ENCODE measurements at places on chromosomes 6 and 20.

GRCh38 chr6:157271911-157272310 lies 51.4 kb downstream of the TMEM242 start:
- no peak for DNase-seq

- DNase-seq = no peak
Measured at GRCh38 chr6:144268794-144269349, 16.3 kb upstream of the UTRN start.

DNA sequence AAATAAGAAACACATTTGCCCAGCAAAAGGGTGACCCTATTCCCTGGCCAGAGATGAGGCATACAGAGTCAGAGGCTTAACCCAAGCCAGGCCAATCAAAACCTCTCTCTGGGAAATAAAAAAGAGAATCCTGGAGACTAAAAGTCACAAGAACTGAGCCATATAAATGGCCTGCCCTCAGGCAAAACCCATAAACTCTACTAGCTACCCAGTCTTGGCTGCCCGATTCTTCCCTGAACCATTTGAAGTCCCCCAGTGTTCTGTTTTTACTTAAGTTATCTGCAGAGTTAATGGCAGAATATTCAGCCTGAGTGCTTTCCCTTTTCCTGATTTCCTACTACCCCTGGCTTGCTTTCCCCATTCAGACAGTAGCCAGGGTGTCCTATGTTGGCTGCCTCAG lies 13.9 kb downstream of the KCNK15 start:
- DNase-seq = no peak

GRCh38 chr20:1202762-1203504 lies at the start of gene C20orf202:
TSS of gene C20orf202 (plus strand) at chr20:1203454. CDS start at chr20:1203586, 132 bp downstream.
- DNase-seq = no peak

DNA sequence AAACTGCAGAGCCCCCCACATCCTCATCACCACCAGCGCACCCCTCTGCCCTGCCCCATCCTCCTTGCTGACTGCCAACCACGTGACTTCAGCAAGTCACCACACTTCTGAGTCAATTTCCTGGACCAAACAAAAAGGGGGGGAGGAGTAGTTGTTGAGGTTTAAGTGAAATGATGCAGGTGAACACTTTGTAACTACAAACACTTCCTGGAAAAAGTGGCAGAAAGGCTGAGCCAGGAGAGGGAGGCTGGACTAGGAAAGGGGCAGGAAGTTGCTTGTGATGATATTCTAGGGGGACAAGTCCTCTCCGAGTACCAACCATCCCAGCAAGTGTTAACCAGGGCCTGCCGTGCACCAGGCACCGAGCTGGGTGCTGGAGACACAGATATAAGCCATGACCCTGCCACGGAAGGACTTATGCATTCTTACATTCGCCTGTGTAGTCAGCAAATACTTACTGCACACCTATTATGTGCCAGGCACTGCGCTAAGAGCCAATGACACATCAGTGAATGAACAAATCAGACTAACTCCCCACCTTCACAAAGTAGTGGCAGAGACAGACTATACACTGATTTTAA lies 67.3 kb downstream of the PREX1 start:
- DNase-seq = no peak

- no peak for DNase-seq
Measured at GRCh38 chr6:38522322-38522721, 117.4 kb downstream of the BTBD9 start.

- no peak for DNase-seq
Measured at GRCh38 chr6:92109256-92109655, 1310.1 kb downstream of the EPHA7 start.

GRCh38 chr6:163354761-163355425 lies 59.6 kb upstream of the QKI start:
- no peak for DNase-seq

- DNase-seq = no peak
Measured at GRCh38 chr6:75285283-75285639, 669 bp upstream of the TMEM30A start.

DNA sequence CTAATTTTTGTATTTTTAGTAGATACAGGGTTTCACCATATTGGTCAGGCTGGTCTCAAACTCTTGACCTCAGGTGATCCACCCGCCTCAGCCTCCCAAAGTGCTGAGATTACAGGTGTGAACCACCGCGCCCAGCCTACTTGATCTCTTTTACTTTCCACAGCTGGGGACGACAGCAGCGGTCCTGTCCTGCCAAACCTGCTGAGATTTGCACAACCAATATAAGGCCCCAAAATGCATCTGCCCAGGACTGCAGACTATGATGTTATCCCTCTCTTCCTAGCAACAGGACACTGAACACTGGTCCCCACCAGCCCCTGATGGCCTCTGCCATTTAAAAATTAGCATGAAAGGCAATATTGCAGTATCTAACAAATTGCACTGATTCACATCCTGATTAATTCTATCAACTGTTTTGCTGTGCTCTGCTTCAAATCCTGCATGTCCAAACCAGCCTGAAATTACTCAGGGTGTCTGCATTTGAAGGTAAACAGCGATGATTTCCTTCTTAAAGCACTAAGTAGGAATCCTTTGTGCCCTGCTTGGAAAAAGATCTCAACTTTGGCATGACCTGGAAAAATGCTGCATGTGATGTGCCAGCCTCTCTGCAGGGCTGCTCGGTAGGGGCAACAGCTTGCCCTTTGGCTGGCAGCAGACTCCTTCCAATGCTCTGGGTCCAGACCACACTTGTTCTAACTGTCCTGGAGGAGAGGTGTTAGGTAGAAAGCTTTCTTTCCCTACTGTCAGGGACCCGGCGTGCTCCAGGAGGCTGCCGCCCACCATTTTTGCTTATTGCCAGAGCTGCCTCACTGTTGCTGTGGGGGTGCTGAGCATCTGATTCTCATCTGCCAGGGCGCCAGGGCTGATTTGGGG lies 27.4 kb upstream of the PXDC1 start:
- DNase-seq = no peak

GRCh38 chr6:14957355-14958059 lies 288.4 kb upstream of the JARID2 start:
- no peak for DNase-seq

DNA sequence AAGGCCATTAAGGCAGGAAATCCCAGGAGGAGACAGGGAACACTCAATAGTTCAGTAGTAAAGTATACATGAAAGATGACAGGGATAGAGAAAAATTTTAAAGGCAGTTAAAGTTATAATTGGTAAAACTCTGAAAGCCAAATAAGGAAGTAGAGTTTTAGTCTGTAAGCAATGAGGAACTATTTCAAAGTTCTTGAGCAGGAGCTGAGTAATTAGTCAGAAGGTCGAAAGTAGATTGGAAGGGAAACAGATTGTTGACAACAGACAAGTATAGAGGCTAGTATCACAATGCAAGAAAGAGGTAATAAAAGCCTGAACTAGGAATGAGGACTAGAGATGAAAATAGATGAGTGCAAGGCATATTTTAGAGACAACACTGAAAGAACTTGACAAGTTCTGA lies 150.3 kb downstream of the CDK19 start:
- no peak for DNase-seq

- no peak for DNase-seq
Measured at GRCh38 chr6:106448000-106448426, 87.5 kb downstream of the CRYBG1 start.

- DNase-seq = no peak
Measured at GRCh38 chr20:5056801-5057599, 55.7 kb upstream of the SLC23A2 start.

DNA sequence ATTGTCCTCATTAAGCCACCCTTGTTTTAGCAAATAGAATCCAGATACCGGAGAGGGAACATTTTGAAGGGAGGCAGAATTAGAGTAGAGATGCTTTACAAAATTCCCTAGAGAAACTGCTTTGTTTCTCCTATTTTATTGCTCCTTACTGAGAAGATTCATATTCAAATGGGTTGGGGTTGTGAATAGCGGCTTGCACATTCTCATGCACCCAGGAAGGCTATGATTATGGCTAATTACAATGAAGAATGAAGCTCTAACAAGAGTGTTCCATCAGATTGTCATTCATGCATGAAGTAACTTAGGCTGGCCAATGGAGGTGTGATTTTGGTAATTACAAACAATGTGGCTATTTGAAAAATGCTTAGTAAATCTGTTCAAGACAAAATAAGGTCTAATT lies 129.6 kb downstream of the PACRG start:
- DNase-seq = peak; percentile 63

- DNase-seq = no peak
Measured at GRCh38 chr6:168157272-168158212, 78.5 kb upstream of the FRMD1 start.

GRCh38 chr6:116371120-116371917 lies 572 bp downstream of the DSE start:
- DNase-seq = peak; percentile 28

DNA sequence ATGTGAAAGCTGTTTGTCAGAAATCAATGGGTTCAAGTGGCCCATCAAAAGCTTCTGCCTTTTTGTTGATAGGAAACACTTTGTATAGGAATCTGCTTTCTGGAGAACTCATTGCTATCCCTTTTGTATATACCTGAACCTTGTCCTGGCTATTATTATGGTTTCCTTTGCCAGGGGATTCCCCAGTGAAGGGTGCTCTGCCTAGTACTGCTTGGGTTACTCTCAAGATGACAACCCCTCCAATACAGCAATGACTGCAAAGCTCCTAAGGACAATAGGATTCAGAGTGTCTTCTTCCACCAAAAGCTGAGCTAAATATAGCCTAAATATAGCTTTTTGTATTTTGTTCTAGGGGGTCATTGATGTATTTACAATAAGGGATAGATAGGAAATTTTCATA lies 54.0 kb upstream of the PTPRK start:
- DNase-seq = no peak

Measured in NCI-H1105 (cell line).